ENCODE measurements at places on chromosomes 13 and 19.
A peak's percentile ranks its signal among the peaks of the same experiment; 100 is the strongest.

DNA sequence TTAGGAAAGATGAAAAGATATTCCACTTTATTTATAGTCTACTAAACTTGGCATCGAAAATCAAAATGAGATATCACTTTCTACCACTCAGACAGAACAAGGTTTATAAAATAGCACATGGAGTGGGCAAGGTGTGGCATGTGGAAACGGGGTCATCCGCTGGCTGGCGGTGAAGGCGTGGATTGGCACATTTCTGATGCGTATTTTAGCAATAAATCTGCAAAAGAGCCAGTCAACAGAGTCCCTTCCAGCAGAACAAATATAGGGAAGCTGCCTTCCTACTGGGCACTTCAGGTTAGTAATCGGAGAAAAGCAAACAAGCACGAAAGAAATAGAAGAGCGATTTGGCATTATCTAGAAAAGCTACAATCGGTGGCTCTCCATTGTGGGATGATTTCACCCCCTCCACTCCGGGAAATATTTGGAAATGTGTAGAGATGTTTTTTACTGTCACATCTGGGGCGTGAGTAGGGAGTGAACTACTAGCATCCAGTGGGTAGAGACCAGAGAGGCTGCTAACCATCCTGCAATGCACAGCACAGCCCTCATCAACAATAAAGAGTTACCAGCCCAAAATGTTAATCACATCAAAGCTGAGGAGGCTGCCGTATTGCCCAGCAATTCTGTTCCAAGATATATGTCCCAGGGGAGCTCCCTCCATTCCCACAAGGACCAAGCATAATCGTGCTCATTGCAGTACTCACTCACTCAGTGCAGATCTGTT, 116.1 kb upstream of the PEG3 start:
- DNase-seq: no peak

GRCh38 chr19:55447421-55448174, 4.5 kb upstream of the SHISA7 start:
- no peak for DNase-seq

DNA sequence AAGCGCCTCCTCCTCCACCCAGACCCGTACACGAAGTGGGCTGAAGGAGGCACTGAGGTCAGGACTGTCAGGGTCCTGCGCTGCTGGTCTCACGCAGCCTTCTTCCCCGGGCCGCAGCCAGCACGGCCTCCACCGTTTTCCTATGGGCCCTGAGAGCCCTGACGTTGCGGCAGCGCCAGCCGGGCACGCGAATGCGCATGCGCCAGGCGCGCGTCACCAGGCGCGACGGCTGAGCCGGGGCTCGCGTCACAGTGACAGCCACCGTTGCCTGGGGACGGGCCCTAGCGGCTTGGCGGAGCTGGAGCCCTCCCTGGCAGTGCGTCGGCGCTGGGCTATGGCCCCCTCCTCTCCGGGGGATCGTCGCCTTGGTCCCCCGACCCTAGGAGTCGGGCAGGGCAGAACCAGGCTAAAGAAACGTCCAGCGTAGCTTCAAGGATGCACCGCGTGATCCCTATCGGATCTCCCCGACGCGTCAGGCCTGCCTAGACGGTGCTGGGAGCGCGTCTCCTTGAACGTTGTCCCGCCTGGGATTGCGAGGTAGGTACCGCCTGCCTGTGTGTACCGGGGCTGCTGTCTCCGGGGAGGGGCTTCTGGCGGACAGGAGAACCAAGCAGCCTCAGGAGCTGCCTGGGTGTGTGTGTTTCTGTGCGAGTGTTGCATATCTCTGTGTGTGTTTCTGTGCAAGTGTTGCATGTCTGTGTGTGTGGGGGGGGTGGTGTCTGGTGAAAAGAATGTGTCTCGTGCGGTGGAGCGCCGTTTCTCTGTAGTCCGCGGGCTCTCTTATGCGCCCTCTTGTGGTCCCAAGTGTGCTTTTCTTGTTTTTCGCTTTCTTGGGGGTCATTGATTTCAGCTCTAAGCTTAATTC, 43.2 kb downstream of the ZNF571 start:
- DNase-seq: no peak

GRCh38 chr13:66343224-66343828, 886.8 kb downstream of the PCDH9 start:
- DNase-seq: no peak

GRCh38 chr19:6020972-6021805, 43.2 kb upstream of the RANBP3 start:
- no peak for DNase-seq

- DNase-seq: peak; percentile 17
Observed at GRCh38 chr19:41753936-41754529, 1.3 kb upstream of the CEACAM6 start.

DNA sequence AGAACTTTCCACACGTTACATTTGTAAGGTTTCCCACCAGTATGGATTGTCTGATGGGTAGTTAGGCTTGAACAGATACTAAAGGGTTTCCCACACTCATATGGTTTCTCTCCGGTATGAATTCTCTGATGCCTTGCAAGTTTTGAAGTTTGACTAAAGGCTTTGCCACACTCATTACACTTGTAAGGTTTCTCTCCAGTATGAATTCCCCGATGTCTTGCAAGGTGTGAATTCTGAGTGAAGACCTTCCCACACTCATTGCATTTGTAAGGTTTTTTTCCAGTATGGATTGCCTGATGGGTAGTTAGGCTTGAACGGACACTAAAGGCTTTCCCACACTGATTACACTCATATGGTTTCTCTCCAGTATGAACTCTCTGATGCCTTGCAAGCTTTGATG, 7.6 kb upstream of the ZNF415 start:
- no peak for DNase-seq

- DNase-seq: no peak
Observed at GRCh38 chr19:46225558-46226004, 4.0 kb upstream of the IGFL1 start.

DNA sequence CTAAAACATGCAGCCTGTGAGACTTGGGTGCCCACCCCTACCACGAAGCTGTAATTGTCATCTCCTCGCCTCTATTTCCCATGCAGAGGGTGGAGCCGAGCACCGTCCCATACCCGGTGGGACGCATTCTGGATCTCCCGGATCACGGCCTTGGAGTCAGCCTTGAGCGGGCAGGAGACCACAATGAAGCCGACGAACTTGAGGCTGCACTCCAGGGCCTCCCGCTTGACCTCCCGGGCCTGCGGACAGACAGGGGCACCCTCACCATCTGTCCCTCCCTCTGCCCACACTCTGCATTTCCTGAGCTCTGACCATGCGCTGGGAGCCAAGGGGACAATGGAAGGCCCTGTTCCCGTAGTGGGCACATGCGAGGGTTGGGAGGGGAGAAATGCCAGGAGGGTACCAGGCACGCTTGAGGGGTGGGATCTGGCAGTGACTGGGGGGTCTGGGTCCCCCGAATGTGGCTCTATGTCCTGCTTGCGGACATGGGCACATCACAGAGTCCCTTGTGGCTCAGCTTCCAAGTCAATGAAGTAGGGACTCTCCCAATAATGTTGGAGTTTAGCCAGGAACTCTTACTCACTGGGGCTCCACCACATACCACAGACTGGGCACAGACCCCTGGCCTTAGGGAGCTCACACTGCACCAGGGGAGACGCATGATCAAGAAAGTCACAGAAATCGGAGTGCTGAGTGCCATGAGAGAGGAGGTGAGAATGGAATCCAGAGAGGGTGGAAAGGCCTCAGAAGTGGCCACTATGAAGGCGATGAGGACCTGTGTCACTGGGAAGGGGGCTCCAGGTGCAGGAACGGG, 9.2 kb upstream of the GMIP start:
- DNase-seq: no peak

DNA sequence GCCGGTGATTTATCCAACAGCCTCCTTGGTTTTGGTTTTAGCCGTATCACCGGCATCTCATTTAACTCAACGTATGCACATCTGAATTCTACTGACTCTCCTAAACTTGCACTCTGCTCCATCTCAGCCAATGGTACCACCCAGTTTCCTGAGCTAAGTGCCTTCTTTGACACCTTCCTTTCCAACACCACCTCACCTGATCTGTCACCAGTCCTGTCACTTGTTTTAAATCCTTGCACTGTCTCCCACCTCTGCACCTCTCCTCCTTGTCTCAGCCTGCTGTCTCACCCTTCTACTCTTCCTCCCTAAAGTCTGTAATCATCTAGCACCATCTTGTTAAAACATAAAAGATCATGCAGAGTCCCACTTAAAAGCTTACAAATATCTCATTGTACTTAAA, 28.1 kb upstream of the TPT1 start:
- no peak for DNase-seq

GRCh38 chr13:82698383-82698782, 1183.9 kb downstream of the SLITRK1 start:
- DNase-seq: no peak

- DNase-seq: no peak
Observed at GRCh38 chr19:17766543-17767131, 15.4 kb downstream of the FCHO1 start.

DNA sequence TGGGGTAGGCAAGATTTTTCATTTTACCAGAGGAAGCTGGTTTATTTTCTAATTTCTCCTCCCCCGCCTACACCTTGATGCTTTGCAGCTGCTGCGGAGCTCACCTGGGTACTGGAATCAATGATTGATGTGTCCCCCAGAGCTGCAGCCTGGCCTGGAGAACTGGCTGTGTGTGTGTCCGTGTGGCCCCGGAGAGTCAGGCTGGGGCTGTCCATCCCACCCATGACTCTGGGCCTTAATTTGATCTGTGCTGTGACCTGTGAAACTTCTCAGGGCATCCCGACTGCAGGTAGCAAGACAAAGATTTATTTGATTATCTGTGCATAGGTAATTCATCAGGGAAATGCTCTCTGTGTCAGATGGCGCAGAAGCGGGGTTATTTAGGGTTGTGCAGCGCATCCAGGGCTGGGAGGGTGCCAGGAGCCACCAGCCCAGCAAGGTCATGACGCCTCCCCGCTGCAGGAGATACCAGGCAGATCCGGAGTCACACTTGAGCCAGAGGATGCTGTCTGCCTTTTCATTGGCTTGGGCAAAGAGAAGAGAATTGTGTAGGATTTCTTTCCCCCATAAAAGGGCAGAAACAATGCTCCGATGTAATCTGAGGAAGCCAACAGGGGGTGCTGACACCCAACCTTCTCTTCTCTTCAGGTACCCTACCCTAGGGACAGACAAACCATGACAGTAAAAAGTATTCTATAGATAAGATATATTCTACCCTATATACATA, 346.6 kb downstream of the TSHZ3 start:
- DNase-seq: no peak

DNA sequence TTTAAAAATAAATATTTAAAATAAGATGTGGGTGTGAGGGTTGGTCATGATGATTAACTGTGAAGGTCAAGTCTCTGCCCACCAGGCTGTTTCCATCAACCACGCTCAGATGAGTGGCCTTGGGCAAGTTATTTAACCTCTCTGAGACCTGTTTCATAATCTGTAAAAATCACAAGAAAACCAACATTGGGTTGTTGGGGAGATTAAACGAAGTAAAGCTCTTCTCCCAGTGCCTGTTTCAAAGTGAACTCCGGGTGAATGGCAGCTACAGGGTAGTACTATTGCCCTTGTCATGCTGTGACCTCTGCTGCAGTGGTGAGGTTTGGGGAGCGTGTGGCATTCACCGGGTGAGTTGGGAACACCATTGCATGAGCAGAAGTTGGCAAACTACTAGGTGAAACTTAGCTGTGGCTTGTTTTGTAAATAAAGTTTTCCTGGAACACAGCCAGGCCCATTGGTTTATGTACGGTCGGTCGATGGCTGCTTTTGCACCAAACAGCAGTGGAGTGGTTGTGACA, 153.2 kb downstream of the USP12 start:
- DNase-seq: no peak

- DNase-seq: no peak
Observed at GRCh38 chr19:55410168-55410567, 2.6 kb upstream of the UBE2S start.

- no peak for DNase-seq
Observed at GRCh38 chr19:45664575-45664974, 3.4 kb upstream of the GIPR start.

DNA sequence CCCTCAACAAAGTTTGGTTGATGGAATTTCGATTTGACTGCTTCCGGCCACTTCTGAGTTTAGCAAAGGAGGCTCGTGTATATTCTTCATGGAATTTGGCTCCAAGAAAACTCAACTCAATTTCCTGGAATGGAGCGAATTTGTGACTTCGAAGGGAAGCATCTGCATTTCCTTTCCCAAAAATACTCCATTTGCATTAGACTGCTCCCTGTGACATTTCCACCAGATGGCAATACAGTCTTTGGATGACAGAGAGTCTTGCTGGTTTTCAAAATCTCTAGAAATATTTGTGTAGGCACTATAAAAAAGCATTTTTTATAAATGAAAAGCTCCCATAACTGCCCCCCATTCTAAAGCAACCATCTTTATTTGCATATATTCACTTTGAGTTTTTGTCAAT, 4.1 kb downstream of the C1QTNF9 start:
- DNase-seq: no peak

DNA sequence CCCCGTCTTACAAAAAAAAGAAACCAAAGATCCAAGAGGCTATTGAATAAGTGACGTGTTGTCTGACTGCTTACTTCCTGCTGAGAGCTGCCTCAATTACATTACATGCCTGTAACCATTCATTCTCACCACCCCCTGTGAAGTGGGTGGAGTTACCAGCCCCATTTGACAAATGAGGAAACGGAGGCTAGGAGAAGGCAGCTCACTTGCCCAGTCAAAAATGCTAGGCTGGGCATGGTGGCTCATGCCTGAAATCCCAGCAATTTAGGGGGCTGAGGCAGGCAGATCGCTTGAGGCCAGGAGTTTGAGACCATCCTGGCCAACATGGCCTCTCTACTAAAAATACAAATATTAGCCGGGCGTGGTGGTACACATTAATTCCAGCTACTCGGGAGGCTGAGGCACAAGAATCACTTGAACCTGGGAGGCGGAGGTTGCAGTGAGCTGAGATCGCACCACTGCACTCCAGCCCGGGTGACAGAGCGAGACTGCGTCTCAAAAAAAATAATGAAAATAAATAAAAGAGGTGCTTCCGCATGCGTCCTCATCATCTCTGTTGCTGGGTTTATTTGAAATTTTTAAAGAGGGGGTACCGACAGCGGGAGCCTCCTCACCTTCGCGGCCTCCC, 499 bp downstream of the LSM7 start:
- peak; percentile 26 for DNase-seq

DNA sequence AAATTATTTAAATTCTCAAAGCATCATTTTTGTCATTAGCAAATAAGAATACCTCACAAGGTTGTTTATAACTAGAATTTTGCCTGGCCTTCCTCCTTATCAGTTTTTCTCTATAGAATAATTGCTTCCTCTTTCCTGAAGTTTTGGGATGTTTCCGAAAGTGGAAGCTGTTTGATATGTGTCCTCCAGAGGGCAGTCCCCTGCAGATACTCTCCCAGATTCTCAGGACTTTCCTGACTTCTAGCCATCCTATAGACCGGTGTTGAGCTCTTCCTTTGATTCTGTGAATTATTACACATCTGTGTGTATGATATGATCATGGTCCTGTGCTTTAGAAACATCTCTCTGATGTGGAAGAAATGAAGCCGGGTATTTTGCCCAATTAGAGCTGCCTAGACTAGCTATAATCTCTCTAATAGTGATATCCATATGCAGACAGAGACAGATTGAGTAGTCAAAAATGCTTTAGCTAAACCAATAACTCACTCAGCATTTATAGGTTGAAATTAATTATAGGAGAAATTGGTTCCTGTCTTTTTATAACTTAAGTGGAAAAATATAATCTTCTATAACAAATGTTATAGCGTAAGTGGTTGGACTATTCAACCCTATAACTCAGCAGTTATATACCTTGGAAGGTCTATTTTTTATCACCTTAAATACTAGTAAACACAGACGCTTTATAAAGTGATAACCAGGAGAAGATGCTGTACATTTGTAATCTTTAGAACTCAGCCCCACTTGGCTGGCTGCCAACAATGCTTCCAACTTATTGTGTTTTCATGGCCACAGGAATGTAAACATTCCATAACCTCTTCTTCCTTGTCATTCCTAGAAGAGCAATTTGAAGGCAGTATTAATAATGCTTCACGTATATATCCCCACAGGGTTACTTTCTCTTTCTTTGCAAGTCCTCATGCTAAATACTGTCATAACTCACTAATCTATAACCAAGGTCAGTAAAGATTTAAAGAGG, 201.0 kb upstream of the RXFP2 start:
- DNase-seq: no peak

Measured in stimulated activated CD8-positive, alpha-beta memory T cell treated with anti-CD3 and anti-CD28 coated beads, Interleukin-15, amount 100 ng/mL, for 4 hours (primary cell).